ENCODE measurements at places on chromosomes 4 and X.
A peak's percentile ranks its signal among the peaks of the same experiment; 100 is the strongest.

DNA sequence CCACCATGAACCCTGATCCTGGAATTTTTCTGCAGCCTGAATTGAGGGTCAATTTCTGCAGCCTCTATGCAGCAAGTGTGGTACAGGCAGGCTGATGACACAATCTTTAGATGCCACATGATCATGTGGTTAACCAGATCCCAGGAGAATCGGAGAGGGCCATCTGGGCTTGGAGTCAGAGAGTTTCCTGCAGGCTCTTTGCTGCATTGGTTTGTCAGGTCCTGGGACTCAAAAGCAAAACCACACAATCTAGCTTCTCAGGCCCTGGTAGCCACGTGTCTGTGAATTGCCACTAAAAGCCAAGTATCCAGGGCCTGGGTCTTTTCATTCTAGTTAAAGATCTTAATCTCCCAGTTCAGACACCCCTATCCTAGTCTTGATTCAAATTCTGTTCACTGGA is 464.5 kb downstream of the BCOR start:
- DNase-seq = no peak

- no peak for DNase-seq
Observed at GRCh38 chr4:52173470-52174045, 122.5 kb downstream of the SPATA18 start.

DNA sequence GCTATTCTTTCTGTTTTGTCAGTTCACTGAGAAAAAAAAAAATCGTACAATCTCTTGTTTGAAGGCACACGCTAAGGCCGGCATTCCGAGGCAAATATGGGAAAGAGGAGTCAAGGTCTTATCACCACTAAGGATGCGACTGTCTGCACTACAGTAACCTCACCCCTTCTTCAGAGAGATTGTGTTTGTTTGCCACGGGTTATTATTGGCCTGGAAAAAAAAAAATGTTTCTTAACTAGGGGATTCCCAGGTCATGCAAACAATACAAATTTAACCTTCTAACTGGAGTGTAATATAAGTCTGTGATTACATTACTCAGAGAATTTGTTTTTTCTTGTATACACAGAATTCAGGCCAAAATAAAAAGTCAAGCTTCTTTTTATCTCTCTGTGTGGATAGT is 168.3 kb downstream of the TMA16 start:
- DNase-seq = no peak

DNA sequence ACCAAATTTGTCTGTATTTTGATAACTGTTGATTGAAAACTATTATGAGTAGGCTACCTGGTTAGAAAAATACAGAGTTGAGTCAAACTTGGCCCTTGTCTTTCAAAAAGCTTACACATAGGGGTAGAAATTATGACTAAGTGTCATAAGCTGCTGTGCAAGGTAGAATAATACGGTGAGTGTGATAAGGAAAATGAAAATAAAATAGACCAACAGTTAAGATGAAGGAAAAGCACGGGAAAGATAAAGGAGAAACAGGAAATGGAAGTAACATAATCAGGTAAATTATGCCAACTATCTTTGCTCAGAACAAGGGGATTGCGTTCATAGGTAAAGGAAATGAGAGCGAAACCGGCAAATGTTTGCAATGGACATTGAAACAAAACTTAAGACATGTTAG is 302.5 kb downstream of the PCDH7 start:
- no peak for DNase-seq

- no peak for DNase-seq
Observed at GRCh38 chr4:25803720-25804225, 59.0 kb downstream of the SEL1L3 start.

DNA sequence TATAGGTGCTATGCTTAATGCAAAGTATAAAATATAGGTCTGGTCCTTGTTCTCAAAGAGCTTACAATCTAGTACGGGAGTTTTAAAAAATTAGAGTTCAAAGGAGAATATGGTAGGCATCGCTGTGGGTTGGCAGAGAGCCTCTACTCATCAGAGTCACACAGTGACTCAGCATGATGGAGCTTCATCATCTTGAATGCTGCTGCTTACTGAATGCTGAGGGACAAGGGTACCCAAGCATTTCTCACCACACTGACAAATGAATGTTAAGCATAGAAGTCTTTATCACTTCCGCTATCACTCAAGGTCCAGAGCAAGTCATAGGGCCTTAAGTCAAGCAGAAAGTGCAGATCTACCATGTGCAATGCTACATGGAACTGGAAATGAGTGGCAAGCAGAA is 268.6 kb upstream of the IGFBP7 start:
- DNase-seq = no peak

DNA sequence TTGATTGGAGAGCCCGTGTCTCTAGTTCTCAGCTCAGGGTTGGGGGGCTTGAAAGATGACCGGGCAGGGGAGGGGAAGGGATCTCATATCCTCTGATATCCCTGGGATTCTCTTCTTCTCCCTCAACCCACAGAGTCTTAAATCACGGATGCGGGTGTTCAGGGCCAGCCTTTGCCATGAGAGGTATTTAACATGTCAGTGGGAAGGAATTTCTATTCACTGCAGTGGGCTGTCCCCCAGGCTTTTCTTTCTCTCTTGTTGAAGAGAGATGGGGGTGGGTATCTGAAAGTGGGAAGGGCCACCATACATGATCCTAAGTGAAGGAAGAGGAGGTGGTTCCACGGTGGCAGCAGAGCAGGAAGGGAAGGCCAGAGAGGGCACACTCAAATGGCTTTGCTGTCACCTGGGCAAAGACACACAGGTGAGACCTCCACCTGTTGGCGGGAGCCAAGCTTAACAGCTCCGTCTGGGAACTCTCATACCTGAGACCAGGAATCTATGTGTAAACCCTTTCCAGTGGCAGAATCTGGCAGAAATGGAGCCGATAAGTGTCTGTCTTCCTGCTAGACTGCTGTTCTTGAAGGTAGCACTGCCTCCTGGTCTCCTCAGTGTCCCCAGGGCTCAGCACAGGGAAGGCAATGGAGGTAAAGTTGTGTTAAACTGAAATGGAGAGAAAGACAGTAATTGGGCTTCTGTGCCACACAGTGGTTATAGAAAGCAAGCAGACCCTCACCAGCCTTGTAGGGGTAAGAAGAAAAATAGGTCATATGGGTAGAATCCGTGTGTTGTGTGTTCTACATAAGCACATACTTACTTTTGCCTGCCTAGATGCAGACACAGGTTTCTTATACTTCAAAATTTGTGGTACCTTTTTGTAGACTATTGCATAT is 49.4 kb downstream of the RHOH start:
- DNase-seq = no peak

DNA sequence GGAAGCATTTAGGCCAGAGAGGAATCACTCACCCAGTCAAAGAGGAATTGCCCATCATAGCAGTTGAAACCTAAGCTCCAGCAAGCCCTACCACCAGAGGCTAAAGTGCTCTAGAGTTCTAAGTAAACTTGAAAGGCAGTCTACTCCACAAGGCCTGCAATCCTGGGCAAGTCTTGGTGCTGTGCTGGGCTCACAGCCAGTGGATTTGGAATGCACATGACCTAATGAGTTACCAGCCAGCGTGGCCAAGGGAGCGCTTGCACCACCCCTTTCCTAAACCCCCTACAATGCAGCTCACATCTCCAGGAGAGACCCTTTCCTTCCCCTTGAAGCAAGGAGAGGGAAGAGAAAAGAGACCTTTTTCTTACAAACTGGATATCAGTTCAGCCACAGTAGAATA is 445.7 kb downstream of the GASK1B start:
- no peak for DNase-seq

- DNase-seq = no peak
Observed at GRCh38 chrX:155115174-155115819, 44.0 kb downstream of the BRCC3 start.

DNA sequence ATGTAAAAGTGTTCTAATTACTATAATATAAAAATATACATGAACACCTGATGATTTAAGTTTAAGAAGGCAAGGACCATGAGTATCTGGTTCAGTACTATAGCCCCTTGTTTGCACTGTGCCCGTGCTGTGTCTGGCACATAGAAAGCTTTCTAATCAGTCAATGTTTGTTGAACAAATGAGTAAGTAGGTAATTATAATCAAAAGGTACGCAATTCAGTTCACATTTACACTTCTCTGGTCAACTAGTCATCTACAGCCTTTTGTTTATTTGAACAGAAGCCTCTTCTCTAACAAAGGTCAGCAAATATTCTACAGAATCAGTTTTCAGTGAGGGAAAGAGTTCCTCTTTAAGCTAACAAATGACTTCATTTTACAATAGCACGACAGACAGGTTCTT is 523.3 kb downstream of the SMARCA1 start:
- no peak for DNase-seq

DNA sequence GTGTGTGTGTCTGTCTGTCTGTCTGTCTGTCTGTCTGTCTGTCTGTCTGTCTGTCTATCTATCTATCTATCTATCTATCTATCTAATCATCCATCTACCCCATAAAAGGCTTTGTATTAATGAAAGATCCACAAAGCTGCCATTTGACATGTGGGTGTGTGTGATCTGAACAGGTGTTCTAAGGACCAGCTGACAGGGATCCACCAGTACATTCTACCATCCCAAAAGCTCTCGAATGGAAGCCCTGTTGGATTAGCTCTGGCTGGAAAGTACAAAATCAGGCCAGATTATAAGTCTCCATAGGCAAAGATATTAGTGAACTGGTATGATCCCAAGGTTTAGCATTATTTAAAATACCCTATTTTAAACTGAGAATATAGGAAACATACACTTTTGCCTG is 299.3 kb downstream of the CAMK2D start:
- DNase-seq = no peak

GRCh38 chr4:117873779-117874178 is 160.5 kb upstream of the NDST3 start:
- DNase-seq = no peak

DNA sequence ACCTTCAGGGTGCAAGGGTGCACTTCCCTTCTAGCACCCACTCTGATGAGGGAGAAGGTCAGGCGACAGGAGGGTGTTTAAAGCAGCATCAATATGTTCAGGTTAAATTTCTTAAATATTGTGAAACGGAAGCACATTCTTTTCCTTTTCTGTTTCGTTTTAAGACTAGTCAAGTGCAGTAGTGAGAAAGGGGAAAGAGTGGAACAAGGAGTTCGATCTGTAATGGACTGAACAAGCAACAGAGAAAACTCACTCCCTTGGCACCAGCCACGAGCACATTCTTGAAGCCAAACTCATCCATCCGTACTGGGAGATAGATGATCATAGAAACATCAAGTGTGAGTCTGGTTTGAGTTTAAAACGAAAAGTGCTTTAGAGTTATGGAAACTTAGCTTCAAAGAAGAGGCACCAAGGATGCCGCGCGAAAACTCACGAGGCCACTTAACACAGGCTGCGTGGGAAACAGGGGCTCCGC is 815 bp downstream of the FAM53A start:
- no peak for DNase-seq

DNA sequence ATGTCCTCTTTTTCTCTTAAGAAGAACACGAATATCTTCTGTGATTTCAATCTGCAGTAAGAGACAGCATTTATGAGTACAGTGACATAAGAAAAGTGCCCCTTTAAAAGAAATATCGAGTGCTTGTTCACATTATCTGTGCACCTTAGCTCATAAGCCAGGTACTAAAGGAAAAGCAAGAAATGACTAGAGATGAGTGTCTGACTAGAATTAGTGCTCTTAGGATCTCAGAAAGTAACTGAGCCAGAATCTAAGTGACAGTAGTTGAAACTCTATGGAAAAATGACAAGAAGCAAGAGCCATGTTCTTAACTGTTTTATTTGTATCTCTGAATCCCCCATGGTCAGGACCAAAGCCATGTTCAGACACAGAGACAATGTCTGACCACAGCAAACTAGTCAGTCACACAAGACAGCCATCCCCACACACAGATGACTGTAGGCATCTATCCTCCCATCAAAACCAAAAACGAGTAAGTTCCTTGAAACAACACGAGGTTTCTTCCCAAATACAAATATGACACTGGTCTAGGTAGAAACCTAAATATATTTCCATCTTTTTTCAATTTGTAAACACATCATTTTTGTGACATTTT is 36.8 kb downstream of the ACSL4 start:
- no peak for DNase-seq

- DNase-seq = peak; percentile 49
Observed at GRCh38 chr4:80202741-80203553, 5.6 kb downstream of the PRDM8 start.

GRCh38 chr4:186738421-186738820 is 14.8 kb upstream of the FAT1 start:
- DNase-seq = no peak

- DNase-seq = no peak
Observed at GRCh38 chr4:121765368-121765705, 373 bp upstream of the SMIM43 start.

GRCh38 chr4:145782756-145783155 is 102.8 kb downstream of the C4orf51 start:
- no peak for DNase-seq

GRCh38 chr4:25658357-25658771 is 2.7 kb downstream of the SLC34A2 start:
- no peak for DNase-seq

DNA sequence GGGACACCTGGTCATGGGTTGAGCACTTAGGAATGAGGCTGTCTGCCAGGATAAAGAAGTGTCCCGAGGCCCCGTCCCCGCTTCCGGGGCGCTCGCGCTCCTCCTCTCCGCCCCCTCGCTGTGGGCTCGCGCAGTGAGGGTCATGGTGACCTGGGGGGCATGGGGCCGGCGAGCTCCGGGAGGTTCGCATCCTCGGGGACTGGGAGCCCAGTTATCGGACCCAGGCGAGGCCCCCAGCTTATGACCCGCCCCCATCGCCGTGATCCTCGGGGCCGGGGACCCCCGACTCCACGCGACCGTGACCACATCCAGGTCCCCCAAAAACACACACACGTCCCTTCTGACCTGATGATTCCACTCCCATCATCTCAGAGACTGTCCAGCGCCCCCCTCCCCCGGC is 35.3 kb upstream of the SRPX start:
- DNase-seq = no peak

DNA sequence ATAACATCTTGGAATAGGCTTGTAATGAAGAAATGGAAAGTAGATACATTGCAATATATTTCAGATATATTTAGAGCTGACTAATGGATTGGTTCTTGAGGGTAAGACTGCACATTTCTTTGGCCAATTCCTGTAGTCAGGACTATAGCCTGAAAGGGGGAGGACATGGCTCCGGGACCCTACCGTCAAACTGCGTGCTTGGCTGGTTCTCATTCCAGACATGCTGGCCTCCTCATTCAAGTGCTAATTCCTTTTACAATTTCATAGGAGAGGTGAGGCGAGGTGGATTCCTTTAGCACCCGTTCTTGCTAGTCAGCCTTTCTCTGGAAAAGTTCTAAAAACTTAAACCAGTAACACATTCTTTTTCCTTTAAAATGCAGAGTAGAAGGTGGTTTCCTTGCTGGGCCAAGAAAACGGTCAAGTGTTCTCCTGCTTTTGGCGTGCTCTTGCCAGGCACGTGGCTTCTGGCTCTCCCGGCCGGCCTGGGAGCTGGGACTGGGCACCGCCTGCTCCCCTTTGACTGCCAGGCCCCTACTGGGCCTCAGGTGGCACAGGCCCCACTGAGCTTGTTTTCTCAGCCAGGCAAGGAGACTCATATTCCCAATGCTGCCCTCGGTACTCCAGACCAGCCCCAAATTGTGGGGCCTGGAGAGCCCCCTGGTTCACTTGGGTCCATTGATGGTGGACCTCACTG is 167.2 kb downstream of the STK32B start:
- no peak for DNase-seq

Measured in stimulated activated CD4-positive, alpha-beta T cell treated with anti-CD3 and anti-CD28 coated beads, Interleukin-4, amount 100 ng/mL, for 1 hour (primary cell).